Sigmoid colon (tissue), 7 donors: ENCODE measurements at places on chromosomes 3 and 15. TPM values are rescaled to one million over a fixed set of nuclear protein-coding genes. Genes with fewer than 3 reads are reported as not detected.
A peak's percentile ranks its signal among the peaks of the same experiment; 100 is the strongest.

DNA sequence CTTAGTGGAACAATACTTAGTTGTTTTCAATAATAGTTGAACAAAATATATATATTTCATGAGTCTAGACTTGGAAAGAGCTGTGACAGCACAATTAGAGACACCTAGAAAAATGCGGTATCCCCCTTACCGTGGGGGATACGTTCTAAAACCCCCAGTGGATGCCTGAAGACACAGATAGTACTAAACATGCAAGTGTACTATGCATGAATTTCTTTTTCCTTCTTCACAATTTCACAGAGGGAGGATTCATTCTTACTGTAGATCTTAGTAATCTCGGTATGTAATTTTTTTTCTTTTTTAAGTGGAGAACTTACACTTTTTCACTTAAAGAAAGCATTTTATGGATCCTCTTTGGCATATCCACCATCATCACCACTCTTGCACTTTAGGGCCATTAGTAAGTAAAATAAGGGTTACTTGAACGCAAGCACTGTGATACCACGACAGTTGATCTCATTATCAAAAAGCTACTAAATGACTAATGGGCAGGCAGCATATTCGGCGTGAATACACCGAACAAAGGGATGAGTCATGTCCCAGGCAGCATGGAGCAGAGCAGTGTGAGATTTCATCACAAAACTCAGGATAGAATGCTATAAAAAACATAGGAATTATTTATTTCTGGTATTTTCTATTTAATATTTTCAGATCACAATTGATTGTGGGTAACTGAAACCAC lies 72.3 kb upstream of the ZNF280D start:
- DNase-seq = no peak
- no peaks in the 10 kb centered on the region for H3K36me3 ChIP-seq
- H3K4me3 ChIP-seq = no peak overlapping the region
- H3K27ac ChIP-seq = no peak overlapping the region

DNA sequence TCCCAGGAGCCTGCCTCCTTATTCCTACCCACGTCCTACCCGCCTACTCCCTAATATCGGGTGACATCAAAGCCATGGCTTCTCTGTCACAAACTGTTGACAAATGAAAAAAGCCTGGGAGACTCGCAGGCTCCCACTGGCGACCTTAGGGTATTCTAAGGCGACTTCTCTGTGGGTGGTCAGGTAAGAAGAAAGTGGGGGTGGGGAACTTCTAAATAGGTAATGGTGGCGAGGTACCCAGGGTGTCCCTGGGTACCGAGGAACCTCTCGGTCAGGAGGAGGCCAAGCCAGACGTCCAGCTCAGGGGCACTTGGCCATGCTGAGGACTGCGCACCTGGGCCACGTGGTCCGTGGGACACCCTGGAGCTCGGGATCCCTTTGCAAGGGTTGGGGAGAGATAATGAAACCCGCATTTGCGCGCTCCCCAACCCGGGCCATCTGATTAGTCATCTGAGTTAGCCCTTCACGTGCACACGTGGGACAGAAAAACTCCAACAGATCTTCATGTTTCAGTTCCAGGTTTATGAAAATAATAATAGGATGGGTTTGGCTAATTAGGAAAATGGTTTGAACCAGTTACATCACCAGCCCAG lies 78.2 kb downstream of the NR2F2 start:
- peaks cover 17% of the 10 kb centered on the region for H3K4me1 ChIP-seq
- DNase-seq = no peak
- no peak overlapping the region for H3K4me3 ChIP-seq
- peaks cover 94% of the 10 kb centered on the region for H3K27me3 ChIP-seq

DNA sequence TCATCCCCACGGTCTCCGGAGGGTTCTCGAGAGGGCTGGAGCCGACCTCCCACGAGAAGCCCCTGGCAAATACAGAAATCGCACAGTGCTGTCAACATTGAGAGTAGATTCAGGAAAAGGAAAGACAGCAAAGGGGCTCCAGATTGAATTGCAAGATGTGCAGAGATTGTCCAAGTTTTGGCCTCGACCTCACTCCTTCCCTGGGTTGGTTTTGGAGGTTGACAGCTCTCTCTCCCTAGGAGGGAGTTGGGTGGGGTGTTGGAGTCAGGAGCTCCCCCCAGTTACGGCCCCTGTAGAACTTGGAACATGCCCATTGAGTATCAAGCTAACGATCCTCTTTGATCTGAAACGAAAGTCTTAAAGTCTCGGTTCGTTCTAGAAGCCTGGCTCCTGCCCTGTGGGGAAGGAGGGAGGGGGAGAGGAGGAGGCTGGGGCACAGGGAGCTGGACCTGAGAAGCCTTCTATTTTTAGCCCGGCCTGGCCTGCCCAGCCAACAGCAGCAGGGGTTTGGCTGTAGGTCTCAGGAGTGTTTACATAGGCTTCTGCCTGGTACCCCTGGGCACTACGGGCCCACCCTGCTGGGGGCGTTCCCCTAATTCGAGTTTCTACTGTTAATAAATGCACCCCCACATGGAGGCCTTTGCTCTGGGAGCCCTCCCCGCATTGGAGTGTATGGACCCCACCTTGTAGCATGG lies 672 bp upstream of the KY start:
- peak overlapping the region; percentile 79 for H3K27ac ChIP-seq
- peak; percentile 84 for DNase-seq
- peak overlapping the region; percentile 61 for H3K4me3 ChIP-seq
- H3K4me1 ChIP-seq = peaks cover 23% of the 10 kb centered on the region
- no peaks in the 10 kb centered on the region for H3K27me3 ChIP-seq

GRCh38 chr15:56933410-56933809 lies 15.0 kb downstream of the TCF12 start:
- no peaks in the 10 kb centered on the region for H3K4me1 ChIP-seq
- H3K27ac ChIP-seq = no peak overlapping the region
- no peaks in the 10 kb centered on the region for H3K27me3 ChIP-seq
- no peak overlapping the region for H3K4me3 ChIP-seq
- no peak for DNase-seq

LRRK1 gene
- total RNA-seq = 11.3 TPM
